ENCODE measurements at places on chromosomes 5 and 9.

DNA sequence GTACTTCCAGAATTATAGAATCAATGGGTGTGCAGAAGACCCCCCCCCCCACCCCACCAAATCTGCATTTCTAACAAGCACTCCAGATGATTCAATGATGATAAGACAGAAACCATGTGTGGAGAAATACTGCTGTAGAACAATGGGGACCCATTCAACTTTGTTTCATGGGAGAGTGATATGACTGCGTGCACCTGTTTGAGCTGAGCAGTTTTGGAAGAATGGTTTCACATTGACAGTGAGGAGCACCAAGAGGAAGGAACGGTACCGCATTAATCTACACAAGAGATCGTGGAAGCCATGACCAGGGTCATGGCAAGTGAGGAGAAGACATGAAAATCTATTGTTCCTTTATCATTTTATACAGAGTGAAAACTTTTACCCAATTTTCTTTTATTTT is 202.7 kb downstream of the CD180 start:
- no peak for DNase-seq

DNA sequence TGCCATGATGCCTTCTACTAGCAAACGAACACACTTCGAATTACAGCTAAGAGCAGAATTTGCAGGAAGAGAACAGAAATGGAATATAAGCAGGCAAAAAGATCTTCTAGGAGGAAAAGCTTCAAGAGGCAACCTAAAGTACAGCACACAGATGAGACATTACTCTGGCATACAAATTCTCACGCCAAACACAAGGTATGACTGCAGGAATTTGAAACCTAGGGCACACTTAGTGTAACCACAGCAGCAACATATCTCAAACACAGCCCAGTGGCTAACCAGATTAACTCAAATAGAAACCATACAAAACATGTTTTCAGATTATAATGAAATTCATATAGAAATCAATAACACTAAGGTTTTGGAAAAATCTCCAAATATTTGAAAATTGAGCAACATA is 481.0 kb upstream of the RGMB start:
- no peak for DNase-seq

DNA sequence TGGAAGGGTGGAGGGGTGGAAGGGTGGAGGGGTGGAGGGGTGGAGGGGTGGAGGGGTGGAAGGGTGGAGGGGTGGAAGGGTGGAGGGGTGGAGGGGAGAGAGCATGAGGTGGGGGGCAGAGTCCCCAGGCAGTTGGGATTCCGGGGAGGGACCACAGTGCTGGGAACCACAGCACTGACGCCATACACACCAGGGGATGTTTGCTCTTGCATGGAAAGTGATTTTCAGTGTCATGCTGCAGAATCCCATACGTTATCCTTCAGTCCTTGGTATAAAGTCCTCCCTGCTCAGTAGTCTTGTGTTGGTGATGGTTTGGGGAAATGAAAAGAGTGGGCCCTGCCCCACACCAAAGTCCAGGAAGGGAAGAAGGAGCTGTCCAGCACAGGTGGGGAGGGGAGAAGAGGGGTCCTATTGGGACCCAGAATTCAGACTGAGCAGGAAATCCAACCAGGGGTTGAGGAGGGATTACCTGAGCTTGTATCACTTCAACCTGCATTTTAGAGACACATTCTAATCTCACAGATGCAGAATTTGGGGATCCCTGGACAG is 5.5 kb upstream of the FIBCD1 start:
- DNase-seq = no peak

- DNase-seq = no peak
Observed at GRCh38 chr9:108606401-108606800, 249.4 kb downstream of the ACTL7B start.

GRCh38 chr5:61641748-61642565 is 309.9 kb downstream of the ZSWIM6 start:
- DNase-seq = no peak

DNA sequence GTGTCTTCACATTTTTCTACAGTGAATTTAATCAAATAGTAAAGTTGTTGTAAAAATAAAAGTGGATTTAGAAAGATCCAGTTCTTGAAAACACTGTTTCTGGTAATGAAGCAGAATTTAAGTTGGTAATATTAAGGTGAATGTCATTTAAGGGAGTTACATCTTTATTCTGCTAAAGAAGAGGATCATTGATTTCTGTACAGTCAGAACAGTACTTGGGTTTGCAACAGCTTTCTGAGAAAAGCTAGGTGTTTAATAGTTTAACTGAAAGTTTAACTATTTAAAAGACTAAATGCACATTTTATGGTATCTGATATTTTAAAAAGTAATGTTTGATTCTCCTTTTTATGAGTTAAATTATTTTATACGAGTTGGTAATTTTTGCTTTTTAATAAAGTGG is 60.4 kb downstream of the MTAP start:
- no peak for DNase-seq

DNA sequence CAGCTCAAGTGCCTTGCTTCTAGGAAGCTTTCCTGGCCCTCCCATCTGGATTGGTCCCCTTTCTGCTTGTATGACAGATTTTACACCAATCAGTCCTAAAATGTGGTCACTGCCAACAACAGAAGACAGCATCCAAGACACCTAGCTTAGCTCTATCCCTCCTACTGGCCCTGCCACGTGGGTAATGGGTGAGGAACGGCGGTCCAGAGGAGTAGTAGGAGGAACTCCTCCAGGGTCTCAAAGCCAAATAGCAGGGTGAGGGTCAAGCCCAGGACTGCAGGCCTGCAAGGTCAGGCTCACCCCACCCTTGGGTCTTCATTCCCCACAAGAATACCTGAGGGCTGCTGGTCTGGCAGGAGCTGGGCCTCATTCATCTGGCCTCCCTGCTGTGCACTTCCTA is 56.7 kb upstream of the SLC25A51 start:
- no peak for DNase-seq
